GM04504 (cell line): ENCODE measurements at places on chromosomes 2 and 18.

GRCh38 chr18:13930964-13931363, 15.6 kb upstream of the MC2R start:
- no peak for DNase-seq

DNA sequence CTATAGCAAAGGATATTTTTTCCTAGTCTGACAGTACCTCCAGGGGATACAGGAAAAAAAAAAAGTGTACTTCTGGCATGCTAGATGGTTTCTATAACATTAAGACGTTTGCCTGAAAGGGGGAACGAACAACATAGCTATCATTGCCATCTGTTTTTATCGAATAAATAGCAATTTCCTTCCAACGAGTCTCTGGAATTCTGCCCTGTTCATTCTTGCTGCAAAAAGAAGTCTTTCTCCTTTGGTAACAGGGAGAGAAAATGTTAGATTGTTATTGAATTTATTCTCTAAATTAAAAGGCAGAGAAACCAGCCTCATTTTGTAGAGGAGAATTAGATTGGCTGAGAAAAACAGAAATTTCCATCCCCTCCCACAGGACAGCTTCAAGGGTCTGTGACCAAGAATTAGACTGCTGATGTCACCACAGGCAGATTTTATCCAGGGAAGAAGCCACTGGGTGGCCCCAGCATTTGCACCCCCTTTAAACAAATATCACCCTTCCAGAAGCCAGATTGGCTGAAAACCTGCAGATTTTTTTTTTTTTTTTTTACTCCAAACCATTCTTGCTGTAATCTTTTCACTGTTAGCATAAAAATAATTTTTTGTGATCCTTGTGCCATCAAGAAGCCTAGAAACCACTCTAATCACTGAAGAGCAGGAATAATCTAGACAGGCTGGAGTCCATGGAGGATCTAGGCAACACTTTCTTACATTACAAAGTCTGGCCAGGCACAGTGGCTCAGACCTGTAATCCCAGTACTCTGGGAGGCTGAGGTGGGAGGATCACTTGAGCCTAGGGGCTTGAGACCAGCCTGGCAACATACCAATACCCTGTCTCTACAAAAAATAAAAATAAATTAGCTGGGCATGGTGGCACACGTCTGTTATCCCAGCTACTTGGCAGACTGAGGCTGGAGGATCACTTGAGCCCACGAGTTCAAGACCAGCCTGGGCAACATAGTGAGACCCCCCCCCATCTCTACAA, 12.0 kb downstream of the WDFY1 start:
- DNase-seq, result no peak

- DNase-seq, result no peak
Observed at GRCh38 chr2:112767693-112768330, 3.4 kb upstream of the CKAP2L start.

DNA sequence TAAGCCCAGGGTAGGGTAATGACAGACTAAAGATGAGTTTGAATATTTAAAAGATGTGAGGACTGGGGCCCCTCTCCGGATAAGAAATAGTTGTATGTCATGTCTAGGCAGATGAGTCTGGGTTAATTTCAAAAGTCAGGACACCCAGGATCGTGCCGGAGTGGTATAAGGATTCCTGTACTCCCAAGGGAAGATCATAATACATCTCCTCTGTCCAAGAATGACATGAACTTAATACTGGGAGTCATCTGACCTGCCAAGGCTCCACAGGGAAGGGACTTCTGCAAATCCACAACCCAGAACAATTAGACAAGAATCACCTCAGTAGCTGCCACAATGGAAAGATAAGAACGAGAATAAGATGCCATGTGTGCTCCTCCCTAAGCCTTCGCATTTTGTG, 17.1 kb downstream of the RPRM start:
- no peak for DNase-seq

GRCh38 chr2:64203131-64203857, 59.1 kb upstream of the PELI1 start:
- DNase-seq, result peak; percentile 26

- DNase-seq, result no peak
Observed at GRCh38 chr18:35511428-35511827, 13.7 kb upstream of the INO80C start.
